ENCODE measurements at places on chromosomes 4 and X.

DNA sequence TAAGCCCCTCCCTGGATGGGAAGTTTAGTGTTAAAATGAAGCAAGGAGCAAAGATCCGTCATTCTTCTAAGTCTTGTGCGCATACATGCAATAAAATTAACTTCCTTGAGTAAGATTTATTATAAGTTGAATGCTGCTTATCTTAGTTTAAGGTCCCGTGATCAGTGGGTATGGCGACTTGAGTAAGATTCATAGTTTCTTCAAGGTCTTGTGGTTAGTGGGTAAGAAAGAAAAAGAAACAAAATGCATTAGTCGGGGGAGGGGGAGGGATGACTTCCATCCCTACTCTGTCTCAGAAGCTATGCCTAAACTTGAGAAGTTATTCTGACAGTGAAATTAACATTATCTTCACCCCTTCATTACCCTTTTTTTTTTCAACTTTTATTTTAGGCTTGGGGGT is 127.3 kb upstream of the MAGEB16 start:
- DNase-seq = no peak

- DNase-seq = no peak
Observed at GRCh38 chrX:119687661-119688413, 5.1 kb downstream of the SEPTIN6 start.

DNA sequence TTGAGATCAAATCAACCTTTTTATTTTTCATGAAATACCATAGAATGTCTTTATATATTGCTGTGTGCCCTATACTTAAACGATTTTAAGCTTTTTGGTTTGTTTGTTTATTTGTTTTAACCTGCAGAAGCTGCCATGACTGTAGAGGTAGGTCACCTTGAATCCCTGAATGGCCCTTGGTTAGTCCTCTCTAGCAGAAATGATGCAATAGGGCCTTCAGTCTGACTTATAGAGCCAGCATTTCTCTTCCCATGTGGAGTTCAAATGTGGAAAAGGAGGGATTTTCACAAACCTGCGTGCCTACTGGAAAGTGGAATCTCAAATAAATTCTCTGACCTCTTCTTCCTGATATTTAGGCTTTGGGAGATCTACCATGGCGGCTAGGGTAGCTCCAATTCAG is 327.9 kb downstream of the MAPK10 start:
- DNase-seq = no peak

GRCh38 chr4:8643986-8644385 is 51.4 kb downstream of the CPZ start:
- DNase-seq = no peak

- no peak for DNase-seq
Observed at GRCh38 chr4:139773560-139774318, 108.1 kb downstream of the MGST2 start.

- DNase-seq = no peak
Observed at GRCh38 chr4:168496834-168497233, at the start of gene PALLD. PALLD (plus strand) TSS chr4:168497052.

GRCh38 chrX:17067534-17067933 is 121.1 kb downstream of the REPS2 start:
- no peak for DNase-seq

DNA sequence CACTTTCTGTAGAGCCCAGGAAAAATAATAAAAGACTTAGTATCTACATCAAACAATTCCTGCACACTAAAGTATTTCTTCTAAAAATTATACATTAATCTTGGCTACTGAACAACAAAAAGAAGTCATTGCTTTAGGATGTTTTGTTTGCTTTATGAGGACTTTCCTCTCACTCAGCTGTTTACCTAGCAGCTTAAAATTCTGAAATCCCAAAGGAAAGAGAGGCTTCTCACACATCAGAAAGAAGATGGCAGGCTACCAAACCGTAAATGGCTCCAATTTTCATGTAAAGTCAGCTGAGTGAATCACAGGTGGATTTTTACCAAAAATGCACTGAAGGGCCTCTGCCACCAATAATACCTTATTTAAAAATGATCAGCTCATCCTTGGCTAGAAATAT is 9.0 kb upstream of the TRPC3 start:
- DNase-seq = no peak

GRCh38 chr4:86976801-86977485 is 42.1 kb downstream of the AFF1 start:
- DNase-seq = no peak

DNA sequence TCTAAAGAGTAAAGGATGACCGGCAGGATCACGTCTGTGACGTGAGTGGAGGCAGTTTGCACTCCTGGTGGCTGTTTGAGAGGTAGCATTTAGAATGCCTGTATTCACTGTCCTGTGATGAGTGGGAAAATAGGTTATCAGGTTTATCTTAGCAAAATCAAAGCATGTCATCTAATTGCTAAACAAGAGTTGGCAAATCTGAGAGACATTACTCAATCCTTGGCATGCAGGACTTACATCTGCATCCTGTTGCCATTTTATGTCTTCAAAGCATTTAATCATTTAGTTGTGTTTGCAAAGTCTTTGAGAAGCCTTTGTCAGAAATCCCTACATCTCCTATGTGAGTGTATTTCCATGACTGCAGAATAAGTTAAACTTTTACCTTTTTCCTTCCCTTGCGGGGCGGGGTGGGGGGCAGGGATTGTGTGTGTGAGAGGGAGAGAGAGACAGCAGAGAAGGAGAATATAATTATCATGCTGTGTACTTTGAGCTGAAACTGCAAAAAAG is 41.4 kb upstream of the MSANTD1 start:
- no peak for DNase-seq

DNA sequence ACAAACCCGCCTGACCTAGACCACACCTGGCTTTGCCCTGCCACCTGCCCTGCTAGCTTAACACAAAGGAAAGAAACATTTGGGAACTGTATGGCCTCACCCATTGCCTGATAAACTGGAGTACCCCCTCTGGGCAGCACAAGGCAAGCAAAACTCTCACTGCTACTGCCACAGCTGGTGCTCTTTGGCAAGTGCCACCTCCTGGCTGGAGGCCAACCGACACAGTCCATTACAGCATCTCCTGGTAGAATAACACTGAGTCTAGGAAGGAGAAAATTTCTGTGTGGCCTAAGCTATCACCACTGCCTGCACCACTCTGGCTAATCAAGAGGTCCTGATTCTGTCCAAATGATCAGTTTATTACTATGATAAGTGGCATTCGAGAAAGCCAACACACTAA is 18.9 kb upstream of the SPANXN3 start:
- DNase-seq = no peak

- DNase-seq = no peak
Observed at GRCh38 chr4:152462047-152462446, 73.8 kb downstream of the FBXW7 start.

GRCh38 chrX:45517090-45517973 is 316.7 kb upstream of the DIPK2B start:
- no peak for DNase-seq

GRCh38 chrX:53155512-53156206 is 61.7 kb downstream of the KANTR start:
- DNase-seq = no peak

DNA sequence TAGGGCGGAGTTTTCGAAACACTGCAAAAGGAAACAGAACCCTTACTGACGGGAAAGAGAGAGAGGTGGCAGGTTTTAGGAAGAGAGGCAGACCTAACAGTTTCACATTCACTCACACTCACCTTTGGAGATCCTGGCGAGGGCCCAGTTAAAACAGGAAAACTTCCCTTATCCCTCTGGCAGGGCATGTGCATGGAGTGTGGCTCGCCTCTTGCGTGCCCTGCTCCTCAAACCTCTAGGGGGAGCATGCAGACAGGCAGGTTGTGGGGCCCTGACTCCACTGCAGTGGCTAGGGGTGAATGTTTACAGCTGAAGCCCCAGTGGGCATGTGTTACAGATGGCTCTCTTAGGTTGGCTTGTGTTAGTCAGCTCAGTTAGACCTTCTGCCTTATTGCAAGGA is 451.5 kb downstream of the UBE2NL start:
- no peak for DNase-seq
